NCI-H1417 (cell line): ENCODE measurements at places on chromosomes 13 and 19.

GRCh38 chr13:27523346-27524073 lies 73.1 kb upstream of the MTIF3 start:
- no peak for DNase-seq

- no peak for DNase-seq
These were observed 67.8 kb downstream of the RASA3 start for GRCh38 chr13:114064450-114065140.

- peak; percentile 17 for DNase-seq
These were observed 23.4 kb downstream of the GP6 start for GRCh38 chr19:55014714-55015113.

- no peak for DNase-seq
These were observed 723.2 kb downstream of the UQCRFS1 start for GRCh38 chr19:28489776-28490175.

DNA sequence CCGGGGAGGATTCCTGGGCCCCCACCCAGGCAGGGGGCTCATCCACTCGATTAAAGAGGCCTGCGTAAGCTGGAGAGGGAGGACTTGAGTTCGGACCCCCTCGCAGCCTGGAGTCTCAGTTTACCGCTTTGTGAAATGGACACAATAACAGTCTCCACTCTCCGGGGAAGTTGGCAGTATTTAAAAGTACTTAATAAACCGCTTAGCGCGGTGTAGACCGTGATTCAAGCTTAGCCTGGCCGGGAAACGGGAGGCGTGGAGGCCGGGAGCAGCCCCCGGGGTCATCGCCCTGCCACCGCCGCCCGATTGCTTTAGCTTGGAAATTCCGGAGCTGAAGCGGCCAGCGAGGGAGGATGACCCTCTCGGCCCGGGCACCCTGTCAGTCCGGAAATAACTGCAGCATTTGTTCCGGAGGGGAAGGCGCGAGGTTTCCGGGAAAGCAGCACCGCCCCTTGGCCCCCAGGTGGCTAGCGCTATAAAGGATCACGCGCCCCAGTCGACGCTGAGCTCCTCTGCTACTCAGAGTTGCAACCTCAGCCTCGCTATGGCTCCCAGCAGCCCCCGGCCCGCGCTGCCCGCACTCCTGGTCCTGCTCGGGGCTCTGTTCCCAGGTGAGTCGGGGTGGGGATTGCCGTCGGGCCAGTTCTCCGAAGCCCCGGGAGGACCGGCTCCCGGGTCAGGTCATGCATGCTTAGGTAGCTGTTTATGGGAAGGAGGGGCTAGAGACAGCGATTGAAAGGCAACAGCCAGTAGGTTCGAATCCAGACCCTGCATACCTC lies at the start of gene ICAM1:
ICAM1 (plus strand) TSS at position 505 of the 779 bp plus-strand sequence; CDS start at position 545, 40 bp downstream.
- no peak for DNase-seq

DNA sequence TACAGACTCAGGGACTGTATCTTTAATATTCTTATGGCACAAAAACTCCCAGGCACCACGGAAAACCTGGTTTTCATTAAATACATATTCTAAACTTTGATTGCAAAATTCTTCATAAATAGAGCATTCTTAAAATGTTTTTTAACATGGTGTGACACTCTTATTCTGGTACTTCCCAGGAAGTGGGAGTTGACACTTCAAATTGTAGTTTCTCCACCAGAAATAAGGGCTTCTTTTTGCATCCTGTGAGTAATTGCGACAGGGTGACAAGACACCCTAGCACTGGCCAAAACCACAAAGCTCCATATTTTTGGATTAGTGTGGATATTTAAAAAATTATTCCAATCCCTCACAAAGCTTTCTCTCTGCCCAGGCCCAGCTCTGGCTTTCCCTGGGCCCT lies 43.6 kb upstream of the MTIF3 start:
- DNase-seq = no peak

GRCh38 chr19:37551129-37551993 lies 43.2 kb downstream of the ZNF571 start:
- no peak for DNase-seq

- no peak for DNase-seq
These were observed 451.5 kb upstream of the MIR17HG start for GRCh38 chr13:90896002-90896401.

DNA sequence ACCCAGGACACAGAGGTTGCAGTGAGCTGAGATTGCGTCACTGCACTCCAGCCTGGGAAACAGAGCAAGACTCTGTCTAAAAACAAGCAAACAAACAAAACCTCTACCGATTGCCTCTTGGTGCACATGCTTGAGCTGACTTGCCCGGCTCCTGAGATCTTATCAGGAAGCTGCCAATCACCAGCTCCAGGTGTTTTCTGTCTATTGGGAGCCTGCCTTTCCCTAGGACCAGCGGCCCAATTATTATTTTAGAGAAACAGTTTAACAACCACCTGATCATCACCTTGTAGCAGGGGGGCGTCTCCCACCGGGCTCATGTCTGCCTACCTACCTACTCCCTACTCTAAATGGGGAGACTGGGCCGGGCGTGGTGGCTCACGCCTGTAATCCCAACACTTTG lies 10.8 kb downstream of the CLEC4M start:
- no peak for DNase-seq

GRCh38 chr19:14333101-14333871 lies 48.0 kb upstream of the ADGRE5 start:
- no peak for DNase-seq

- no peak for DNase-seq
These were observed 28.5 kb downstream of the POP4 start for GRCh38 chr19:29634423-29635130.

- DNase-seq = peak; percentile 80
These were observed 4.1 kb downstream of the IER2 start for GRCh38 chr19:13154241-13154778.

GRCh38 chr19:44907613-44908012 lies 2.0 kb downstream of the APOE start:
- DNase-seq = no peak

- DNase-seq = no peak
These were observed 16.4 kb downstream of the PLEKHJ1 start for GRCh38 chr19:2219726-2220125.

- DNase-seq = peak; percentile 89
These were observed 17.9 kb downstream of the BRSK1 start for GRCh38 chr19:55301459-55302317.

DNA sequence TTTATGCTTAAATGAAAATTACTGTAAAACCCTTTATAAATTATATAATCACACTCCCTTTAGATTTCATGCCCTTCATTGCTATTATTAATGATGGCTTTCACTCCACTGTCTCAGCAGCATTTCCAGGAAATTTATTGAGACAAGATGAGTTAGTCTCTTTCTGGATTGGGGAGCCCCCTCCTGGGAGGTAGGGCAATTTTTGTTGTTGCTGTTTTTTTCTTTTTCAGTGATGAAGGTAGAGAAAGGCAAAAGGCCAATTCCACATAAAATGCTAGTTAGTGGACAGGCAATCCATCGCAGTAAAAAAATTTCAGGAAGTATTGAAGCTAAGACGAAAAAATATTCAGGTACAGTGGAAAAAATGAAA lies 80.2 kb downstream of the TEX26 start:
- peak; percentile 3 for DNase-seq

DNA sequence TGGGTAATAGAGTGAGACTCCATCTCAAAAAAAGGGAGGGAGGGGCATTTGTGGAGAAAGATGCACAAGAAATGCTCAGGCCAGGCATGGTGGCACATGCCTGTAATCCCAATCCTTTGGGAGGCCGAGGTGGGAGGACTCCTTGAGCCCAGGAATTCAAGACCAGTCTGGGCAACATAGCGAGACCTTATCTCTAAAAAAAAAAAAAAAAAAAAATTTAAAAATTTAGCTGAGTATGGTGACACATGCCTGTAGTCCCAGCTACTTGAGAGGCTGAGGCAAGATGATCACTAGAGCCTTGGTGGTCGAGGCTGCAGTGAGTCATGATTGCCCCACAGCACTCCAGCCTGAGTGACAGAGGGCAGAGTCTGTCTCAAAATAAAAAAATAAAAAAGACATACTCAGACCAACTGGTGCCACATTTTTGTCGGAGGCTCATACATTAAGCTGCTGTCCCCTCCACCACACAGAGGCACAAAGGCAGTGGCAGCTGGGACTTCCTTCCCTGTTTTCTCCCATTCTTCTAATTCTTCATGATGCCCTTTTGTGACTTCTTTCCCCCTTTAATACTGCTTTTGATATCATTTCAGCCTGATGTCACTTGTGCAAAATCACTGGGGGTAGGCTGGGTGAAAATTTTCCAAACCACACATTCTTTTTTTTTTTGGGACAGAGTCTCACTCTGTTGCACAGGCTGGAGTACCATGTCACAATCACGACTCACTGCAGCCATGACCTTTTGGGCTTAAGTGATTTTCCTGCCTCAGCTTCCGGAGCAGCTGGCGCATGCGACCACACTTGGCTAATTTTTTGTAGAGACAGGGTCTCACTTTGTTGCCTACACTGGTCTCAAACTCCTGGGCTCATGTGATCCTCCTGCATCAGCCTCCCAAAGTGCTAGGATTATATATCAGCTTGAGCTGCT lies 26.8 kb upstream of the CXCL17 start:
- no peak for DNase-seq

DNA sequence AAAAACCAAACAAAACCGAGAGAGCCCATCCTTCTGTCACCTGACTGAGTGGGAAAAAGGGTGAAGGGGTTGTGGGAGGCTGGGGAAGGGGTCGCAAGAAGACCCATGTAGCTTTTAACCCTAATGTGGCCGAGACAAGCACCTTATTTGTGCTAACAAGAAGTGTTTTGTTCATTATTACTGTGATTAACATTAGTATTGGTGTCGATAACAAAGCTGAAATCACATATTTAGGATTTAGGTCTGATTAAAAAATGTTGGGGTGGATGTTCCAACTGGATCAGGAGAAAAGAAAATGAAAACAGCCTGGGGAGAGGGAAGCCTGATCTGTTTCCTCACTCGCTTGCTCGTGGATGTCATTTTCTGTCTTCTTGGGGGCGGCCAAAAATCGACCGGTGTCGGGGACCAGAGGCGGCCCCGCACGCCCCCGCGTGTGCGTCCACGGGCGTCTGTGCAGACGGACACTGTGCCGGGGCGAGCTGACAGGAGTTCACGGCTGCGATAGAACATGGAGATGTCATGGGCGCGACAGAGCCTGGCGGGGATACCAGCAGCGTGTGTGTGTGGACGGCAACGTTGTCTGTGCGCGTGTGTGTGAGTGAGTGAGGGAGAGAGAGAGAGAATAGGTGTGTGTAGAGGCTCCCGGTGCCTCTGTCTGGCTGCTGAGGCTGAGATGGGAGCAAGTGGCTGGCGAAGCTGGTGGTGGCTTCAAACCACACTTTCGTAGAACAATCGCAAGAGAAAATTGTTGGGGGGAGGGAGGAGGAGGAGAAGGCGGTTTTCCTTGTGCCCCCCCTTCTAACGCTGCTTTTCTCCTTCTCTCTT lies 29.1 kb downstream of the NFIX start:
- DNase-seq = peak; percentile 77

DNA sequence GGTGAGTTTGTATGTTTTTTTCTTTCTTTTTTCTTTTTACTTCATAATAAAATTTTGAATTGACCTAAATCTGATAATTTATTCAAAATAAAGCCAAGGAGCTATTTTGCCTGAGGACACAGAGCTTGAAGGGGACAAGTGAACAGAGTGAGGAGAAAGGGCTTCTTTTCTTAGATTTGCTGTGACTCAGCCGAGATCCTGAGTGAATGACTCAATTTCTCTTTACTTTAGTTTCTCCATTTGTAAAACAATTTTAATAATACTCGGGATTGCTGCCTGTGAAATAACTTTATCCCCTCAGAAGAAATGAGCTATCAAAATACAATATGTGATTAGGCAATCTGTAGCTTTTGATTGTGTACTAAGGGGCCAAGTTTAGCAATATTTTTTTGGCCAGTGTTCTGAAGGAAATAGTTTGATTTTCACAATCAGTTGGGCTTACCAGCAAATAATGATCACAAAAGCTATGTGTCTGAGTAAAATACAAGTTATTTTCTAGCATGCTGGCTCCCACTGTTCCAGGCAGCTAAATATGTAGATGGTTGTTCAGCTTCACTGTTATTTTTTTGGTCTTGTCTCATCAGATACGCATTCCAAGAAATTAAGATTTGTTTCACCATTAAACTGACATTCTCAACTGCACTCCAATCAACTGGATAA lies 437.5 kb downstream of the FGF9 start:
- no peak for DNase-seq

- no peak for DNase-seq
These were observed 108.3 kb upstream of the ZNF536 start for GRCh38 chr19:30263830-30264381.

- peak; percentile 92 for DNase-seq
These were observed at the start of gene TSEN34 for GRCh38 chr19:54191011-54191810. Gene TSEN34 (plus strand): TSS chr19:54191308. CDS start chr19:54191365, 57 bp downstream.

- DNase-seq = peak; percentile 3
These were observed 10.4 kb downstream of the PSPC1 start for GRCh38 chr13:19772306-19772705.

- DNase-seq = no peak
These were observed 47.2 kb upstream of the ZNF737 start for GRCh38 chr19:20612711-20613316.

DNA sequence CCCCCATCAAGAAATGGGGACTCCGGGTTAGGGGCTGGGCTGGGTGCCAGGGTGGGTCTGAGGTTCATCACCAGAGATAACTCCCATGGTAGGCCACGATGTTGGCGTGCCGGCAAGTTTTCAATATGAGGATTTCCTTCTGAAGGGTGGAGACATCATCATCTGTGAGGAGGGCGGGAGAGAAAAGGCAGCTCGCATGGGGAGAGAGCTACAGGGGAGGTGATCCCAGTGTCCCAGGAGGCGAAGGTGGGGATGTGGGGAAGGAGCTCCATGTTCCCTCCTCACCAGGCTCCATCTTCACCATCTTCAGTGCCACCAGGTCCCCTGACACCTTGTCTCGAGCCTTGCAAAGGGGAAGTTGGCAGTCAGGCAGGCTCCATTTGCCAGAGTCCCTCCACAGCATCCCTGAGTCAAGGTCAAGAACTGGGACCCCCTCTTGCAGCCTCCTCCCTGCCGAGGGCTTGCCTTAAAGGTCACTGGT lies 430 bp downstream of the MAP4K1 start:
- DNase-seq = no peak

- DNase-seq = no peak
These were observed 7.1 kb downstream of the RYR1 start for GRCh38 chr19:38440592-38440991.

DNA sequence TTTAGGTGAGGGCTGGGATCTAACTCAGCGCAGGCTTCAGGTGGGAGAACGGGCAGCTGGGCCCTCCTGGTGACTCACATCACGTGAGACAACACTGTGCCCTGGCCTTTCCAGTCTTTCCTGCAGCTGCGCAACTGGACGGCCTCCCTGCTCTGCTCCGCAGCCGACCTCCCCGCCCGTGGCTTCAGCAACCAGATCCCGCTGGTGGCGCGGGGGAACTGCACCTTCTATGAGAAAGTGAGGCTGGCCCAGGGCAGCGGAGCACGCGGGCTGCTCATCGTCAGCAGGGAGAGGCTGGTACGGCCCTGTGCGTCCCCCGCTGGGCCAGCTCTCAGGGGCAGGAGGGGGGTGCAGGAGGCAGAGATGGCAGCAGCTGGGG lies 8.8 kb downstream of the SPPL2B start:
- peak; percentile 26 for DNase-seq

- no peak for DNase-seq
These were observed 7.7 kb downstream of the NDUFB7 start for GRCh38 chr19:14563989-14564651.

GRCh38 chr19:31340042-31341025 lies 8.9 kb downstream of the TSHZ3 start:
- DNase-seq = no peak

GRCh38 chr19:1312767-1313694 lies 27.4 kb downstream of the EFNA2 start:
- no peak for DNase-seq
